ENCODE measurements at places on chromosomes 5 and 9.

- no peak for DNase-seq
These were observed 134.0 kb upstream of the ZNF366 start for GRCh38 chr5:72641164-72641563.

DNA sequence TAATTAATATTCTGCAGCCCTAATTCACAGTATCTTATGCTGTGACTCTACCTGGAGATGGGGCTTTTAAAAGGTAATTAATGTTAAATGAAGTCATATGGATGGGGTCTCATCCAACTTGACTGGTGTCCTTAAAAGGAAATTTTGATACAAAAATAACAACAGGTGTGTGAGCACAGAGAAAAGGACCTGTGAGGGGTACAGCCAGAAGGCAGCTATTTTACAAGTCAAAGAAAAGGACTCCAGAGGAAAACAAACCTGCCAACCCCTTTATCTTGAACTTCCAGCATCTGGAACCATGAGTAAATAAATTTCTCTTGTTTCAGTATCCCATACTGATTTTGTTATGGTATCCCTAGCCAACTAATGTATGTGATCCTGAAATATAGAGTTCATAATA lies 250.3 kb downstream of the TMEM232 start:
- DNase-seq, result no peak

DNA sequence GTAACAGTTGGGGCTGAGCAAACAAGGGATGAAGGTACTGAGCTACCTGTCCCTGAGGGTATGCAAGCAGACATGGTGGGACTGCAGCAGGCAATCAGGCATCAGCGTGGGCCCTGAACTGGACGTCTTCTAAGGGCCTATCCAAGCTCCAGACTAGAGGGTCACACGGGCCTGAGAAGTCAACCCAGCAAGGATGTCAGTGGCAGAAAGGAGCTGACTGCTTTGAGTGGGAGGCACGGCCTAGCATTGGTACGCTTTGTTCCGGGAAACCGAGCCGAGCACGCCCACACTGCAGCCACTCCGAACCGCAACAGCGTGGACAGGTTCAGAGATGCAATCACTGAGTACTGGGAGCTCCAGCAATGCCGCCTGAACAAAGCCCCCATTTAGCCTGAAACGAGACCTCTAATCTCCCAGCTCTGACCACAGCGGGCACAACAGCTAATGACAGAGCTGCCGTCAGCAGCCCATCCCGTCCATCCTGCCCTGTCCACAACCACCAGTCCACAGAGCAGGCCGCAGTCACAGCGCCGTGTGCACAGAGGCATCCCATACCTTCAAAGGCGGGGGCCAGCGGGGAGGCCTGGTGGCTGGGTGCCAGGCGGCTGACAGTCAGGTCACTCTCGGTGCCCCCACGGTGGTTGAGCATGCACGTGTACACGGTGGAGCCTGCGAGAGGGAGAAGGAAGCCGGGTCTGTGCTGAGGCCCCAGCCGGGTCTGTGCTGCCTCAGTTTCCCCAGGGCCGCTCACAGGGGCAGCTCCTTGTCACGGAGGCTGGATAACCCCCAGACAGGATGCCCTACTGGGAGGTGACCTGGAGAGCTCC lies 44.2 kb downstream of the SARDH start:
- DNase-seq, result no peak

- DNase-seq, result no peak
These were observed 95.8 kb upstream of the DAP start for GRCh38 chr5:10856683-10857337.

DNA sequence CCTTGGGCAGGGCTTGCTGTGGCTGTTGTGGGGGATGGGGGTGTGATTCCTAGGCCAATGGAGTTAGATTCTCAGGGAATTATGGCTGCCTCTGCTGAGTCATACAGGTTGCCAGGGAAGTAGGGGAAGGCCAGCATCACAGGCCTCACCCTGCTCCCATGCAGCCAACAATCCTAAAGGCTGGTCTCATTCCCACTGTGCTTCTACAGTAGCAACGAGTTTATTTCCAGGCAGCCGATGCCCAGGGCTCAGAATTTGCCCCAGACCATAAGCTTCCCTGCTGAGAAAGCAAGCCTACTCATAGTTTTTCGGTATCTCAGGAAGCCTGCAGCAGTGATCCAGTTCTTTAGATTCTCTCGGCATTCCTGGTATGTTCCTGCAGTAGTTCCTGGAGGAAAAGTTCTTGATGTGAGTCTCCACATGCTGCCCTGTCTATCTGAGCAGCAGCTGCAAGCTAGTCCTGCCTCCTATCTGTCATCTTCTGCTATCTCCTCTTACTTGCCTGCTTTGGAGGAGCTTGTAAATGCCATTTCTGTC lies 59.3 kb upstream of the SELENOP start:
- no peak for DNase-seq

GRCh38 chr5:145244788-145245187 lies 590.4 kb downstream of the PRELID2 start:
- no peak for DNase-seq

GRCh38 chr9:97696803-97697601 lies at the start of gene XPA:
TSS of gene XPA (minus strand) at chr9:97697340. CDS start at chr9:97697292, 48 bp downstream.
- peak; percentile 75 for DNase-seq

GRCh38 chr9:36728651-36729520 lies 156.2 kb downstream of the MELK start:
- DNase-seq, result peak; percentile 19

- DNase-seq, result no peak
These were observed 375.2 kb upstream of the WWC1 start for GRCh38 chr5:167916261-167916691.

- DNase-seq, result no peak
These were observed 592.4 kb downstream of the KIF4B start for GRCh38 chr5:155605920-155606319.

- peak; percentile 2 for DNase-seq
These were observed 147.0 kb upstream of the RASA1 start for GRCh38 chr5:87120518-87121303.

GRCh38 chr5:35863159-35863558 lies 6.5 kb downstream of the IL7R start:
- no peak for DNase-seq

GRCh38 chr5:38681029-38681706 lies 124.7 kb upstream of the LIFR start:
- no peak for DNase-seq

- no peak for DNase-seq
These were observed 39.5 kb downstream of the PTPN3 start for GRCh38 chr9:109458453-109459211.

DNA sequence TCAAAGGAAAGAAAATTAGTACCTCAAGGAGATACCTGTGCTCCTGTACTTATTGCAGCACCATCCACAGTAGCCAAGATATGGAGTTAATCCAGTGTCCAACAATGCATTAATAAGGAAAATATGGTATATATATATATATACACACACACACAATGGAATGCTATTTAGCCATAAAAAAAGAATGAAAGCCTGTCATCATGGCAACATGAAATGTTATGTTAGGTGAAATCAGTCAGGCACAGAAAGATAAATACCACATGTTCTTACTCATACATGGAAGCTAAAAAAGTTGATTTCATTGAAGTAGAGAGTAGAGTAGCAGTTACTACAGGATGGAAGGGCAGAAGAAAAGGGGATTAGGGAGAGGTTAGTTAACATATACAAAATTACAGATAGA lies 601.5 kb downstream of the ANXA1 start:
- no peak for DNase-seq

DNA sequence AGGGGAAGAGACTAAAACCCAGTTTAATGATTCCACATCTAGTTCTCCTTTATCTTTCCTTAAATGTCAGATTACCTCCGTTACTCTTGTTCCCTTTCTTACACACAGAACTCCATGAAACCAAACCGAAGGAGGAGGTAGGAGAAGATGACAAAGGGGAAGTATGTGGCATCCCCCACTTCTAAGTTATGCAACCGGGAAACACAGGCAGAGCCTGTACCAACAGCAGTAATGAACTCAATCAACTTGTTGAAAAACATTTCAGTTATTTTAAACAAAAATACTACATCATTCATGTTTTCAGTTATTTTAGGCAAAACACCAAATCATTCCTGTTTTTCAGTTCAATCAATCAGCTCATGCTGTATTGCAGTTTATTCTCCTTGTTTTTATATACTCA lies 101.8 kb downstream of the PCSK1 start:
- DNase-seq, result no peak

- DNase-seq, result no peak
These were observed 34.6 kb upstream of the WDR38 start for GRCh38 chr9:124818431-124819281.

DNA sequence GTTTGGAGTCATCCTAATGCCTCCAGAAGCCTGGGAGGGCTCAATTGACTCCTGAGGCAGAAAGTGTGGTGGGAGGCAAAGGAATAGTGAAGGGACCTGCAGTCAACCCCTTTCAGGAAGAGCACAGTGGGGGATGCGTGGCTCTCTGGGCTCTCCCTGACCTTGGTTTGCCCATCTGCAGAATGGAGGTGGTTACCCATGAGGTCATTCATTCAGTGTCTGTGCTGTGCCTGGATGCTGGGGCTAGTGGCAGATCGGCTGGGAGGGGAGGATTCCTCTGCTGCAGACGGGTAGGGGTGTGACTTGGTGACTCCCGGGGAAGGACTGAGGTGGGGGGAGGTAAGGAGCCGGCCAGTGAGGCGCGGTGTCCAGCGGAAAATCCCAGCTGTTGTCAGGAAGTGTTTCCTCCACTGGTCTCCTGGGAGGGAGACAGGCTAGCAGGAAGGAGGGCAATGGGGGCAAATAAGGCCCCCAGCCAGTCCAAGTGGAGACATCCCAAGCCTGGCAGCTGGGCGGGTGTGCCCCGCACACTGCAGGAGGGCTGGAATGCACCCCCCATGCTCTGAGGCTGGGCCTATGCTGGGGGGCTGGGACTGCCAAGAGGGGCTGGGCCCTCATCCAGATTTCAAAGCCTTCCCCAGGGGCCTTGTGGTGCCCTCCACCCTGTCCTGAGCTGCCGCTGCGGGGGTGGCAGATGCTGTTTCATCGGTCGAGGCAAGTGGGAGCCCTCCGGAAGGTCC lies 10.9 kb downstream of the CXXC5 start:
- peak; percentile 60 for DNase-seq

- DNase-seq, result no peak
These were observed 4.8 kb downstream of the ATP6V1G1 start for GRCh38 chr9:114592356-114592755.

GRCh38 chr9:137487454-137488326 lies 28.6 kb upstream of the NSMF start:
- DNase-seq, result no peak

DNA sequence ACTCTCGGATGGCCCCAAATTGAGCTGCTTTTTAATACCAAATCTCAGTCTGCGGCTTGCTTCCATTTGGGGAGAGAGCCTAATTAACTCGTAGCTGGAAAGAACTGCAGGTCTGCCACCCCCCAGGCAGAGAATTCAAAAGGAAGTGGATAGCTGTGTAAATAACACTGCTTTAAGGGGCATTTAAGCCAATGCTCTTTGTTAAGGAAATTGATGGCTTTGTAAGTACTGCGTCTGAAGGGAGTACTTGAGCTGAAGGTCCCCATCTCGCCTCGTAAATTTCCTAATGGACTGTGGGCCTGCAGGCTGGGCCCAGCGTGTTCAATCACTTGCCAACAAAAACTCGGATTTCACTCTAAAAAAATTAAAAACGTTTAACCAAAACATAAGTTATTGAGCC lies 132.7 kb downstream of the PAPPA start:
- no peak for DNase-seq

GRCh38 chr9:82152181-82152580 lies 163.6 kb downstream of the SPATA31D1 start:
- no peak for DNase-seq

DNA sequence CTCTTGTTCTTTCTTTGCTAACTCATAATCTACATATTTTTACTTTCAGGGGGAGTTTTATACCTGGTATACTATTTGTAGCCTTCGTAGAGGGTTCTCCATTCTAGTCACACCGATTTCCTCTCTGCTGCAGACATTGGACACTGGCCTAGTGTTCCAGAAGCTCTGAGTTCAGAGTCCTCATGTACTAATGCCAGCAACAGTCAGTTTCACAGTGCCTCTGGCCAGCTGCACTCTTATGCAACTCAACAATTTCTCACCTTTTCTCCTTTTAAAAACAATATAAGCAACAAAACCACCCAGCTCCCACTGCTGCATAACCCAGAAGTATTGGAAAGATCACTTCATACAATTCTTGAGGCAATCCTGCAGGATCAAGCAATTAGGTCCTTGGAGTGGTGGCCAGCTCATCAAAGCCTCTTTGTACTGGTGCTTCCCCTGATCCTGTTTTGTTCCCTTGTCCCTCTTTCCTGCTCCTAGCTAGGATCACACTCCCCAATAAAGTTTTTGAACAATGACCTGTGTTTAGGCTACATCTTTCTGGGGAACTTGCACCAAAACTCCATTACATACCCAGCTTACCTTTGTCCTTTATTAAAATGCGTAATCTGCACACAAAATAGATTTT lies 98.1 kb upstream of the TUT7 start:
- DNase-seq, result no peak

GRCh38 chr5:116044073-116044472 lies 11.8 kb downstream of the ARL14EPL start:
- DNase-seq, result no peak

DNA sequence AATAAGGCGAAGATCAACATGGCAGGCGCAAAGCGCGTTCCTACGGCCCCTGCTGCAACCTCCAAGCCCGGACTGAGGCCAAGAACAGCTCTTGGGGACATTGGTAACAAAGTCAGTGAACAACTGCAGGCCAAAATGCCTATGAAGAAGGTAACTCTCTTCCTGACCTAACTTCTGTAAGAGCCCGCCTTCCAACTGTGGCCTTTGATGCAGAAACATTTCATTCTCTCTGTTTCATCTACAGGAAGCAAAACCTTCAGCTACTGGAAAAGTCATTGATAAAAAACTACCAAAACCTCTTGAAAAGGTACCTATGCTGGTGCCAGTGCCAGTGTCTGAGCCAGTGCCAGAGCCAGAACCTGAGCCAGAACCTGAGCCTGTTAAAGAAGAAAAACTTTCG lies 979 bp downstream of the CCNB1 start:
- no peak for DNase-seq

DNA sequence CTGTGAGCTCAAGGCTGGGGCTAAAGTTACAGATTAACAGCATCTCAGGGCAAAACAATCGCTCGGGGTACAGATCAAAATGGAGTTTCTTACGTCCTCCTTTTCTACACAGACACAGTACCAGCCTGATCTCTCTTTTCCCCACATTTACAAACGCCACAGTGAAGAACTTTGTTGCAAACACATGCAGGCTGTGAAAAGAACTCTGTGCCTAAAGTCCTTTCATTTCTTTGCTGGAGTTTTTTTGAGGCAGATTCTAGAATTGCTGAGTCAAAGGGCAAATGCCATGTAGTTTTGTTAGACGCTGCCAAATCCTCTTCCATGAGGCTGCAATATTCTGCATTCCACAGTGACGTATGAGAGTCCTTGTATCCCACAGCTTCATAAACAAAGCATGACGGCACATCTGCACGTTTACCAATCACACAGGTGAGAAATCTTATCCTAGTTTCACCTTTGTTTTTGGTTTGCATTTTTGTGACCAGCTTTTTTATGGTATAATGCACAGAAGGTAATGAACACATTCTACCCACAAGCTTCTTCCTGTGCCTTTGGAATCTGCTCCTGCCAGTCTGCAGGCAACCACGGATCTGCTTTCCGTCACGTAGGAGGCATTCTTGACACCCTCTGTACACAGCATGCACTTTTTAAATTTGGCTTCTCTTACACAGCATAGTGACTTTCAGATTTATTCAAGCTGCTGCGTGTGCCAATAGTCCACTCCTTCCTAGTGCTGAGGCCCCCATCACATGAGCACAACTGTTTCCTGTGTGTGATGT lies 44.6 kb upstream of the LPCAT1 start:
- no peak for DNase-seq
